ENCODE measurements at places on chromosomes 5 and 9. TPM values are rescaled to one million over a fixed set of nuclear protein-coding genes. Genes with fewer than 3 reads are reported as not detected.

- no peak for DNase-seq
These were observed 572 bp downstream of the GNA14 start for GRCh38 chr9:77647267-77648233.

- DNase-seq: no peak
These were observed 206.6 kb upstream of the HAPLN1 start for GRCh38 chr5:83927140-83927733.

DNA sequence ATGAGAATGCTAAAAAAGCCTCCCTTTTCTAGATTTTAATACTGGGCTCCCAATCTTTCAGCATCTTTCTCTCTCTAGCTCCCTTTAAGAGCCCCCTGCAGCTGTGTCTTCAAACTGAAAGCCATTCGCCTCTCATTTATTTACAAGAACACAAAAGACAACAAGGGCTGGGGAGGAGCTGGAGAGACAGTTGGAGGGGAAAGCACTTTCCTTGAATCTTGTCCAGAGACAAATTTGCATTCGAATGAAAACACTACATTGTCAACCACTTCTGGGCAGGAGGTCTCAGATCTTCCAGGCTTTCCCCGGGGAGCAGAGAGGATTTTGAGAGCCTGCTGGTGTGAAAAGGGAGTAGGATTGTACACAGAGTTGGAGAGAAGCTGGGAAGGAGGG lies 518.3 kb downstream of the CTNND2 start:
- DNase-seq: no peak

The CDH6 gene
- 66.2 TPM for total RNA-seq

- no peak for DNase-seq
These were observed 6.9 kb downstream of the TSC1 start for GRCh38 chr9:132937463-132937901.

- DNase-seq: no peak
These were observed 264.3 kb upstream of the MVB12B start for GRCh38 chr9:126062158-126062886.

- no peak for DNase-seq
These were observed 81.5 kb upstream of the C9orf72 start for GRCh38 chr9:27654629-27655285.

DNA sequence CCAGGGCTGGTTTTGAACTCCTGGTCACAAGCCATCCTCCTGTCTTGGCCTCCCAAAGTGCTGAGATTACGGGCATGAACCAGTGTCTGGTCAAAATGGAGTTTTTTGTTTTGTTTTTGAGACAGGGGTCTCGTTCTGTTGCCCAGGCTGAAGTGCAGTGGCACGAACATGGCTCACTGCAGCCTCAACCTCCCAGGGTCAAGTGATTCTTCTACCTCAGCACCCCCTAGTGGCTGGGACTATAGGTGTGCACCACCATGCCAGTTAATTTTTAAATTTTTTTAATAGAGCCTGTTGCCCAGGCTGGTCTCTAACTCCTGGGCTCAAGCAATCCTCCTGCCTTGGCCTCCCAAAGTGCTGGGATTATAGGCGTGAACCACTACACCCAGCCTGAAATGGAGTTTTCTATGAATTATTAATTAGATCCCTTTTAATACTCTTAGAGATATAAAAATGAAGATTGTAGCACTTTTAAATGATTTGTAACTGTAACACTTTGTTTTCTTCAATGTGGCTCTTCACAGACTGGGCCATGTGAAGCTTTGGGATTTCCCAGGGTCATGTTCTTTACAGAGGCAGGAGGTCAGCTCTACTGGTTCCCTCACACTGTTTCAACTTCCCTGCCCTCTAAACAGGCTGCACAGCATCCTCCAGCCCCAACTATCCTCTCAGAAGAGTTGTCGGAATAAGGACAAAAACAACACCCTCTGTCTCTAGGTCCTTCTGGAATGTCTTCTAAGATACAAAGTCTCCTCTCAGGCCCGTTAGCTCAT lies 32.7 kb upstream of the SPARC start:
- no peak for DNase-seq

- DNase-seq: peak; percentile 23
These were observed 50.0 kb downstream of the HACD4 start for GRCh38 chr9:20981486-20981885.

DNA sequence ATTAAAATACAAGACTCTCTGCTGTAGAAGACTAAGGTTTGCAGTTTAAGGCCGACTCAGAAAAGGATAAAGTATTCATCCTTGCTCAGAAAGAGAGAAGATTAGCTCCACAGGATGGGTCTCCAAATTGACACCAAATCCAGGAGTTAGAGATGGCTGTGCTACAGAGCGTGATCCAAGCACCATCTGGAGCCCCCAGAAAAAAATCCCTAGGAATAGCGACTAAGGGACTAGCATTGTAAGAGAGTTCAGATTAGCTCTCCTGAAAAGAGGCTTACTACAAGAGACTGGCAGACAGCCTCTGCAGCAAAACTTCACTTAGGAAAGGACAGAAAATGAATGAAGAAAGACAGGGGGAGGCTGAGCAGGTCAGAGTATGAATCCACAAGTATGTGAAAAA lies 3.7 kb downstream of the SIL1 start:
- DNase-seq: no peak

The ZNF883 gene
- total RNA-seq: 3.0 TPM

GRCh38 chr5:98940581-98940980 lies 11.8 kb upstream of the CHD1 start:
- DNase-seq: no peak

DNA sequence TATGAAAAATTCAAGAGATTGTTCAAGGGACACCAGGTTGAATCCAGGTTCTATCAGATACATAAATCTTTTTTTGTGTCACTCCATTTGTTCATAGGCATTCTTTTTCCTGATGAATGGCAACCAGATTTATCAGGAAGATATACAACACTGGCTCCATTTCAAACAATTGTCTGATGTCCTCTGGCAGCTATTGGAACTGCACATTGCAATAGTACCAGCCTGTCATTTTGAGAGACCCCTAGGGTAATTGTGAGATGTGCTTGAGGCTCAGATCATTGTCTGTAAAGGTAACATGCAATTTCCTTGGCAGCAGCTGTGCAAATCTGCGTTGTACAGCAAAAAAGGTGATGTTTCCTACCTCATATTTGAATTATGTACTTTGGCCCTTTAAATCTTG lies 25.9 kb downstream of the KCTD16 start:
- no peak for DNase-seq

DNA sequence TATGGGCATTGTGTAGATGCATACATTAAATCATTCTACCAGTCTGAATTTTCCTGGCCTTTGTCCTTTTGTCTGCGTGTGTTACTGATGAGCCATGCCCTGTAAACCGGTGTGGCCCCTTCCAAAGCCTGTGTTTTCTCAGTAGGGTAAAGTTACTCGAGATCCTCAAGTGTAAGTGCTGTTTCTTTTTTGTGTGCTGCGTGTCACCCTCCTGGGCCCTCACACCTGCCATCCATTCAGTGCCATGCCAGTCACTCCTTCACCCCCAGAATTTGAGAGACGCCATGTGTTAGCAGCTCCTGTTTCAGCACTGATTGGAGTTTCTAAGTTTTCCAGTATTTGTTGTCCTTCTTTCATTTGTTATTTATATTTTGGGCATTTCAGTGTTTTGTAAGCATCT lies 288.2 kb downstream of the FANCC start:
- no peak for DNase-seq

- DNase-seq: no peak
These were observed 11.8 kb upstream of the CXXC5 start for GRCh38 chr5:139636207-139636792.

The FBP1 gene
- 2.5 TPM for total RNA-seq

GRCh38 chr5:5822729-5823257 lies 400.3 kb downstream of the ICE1 start:
- no peak for DNase-seq

DNA sequence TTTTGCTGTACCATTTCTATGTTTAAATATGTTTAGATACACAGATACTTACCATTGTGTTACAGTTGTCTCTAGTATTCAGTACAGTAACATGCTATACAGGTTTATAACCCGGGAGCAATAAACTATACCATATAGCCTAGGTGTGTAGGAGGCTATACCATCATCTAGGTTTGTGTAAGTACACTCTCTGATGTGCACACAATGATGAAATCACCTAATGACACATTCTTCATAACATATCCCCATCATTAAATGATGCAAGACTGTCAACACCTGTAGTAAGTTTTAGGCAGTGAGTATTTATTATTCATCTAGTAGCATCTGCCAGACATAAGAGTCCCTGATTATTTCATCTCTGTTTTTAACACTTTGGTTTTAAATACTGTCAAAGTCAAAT lies 7.3 kb upstream of the DHFR start:
- no peak for DNase-seq

DNA sequence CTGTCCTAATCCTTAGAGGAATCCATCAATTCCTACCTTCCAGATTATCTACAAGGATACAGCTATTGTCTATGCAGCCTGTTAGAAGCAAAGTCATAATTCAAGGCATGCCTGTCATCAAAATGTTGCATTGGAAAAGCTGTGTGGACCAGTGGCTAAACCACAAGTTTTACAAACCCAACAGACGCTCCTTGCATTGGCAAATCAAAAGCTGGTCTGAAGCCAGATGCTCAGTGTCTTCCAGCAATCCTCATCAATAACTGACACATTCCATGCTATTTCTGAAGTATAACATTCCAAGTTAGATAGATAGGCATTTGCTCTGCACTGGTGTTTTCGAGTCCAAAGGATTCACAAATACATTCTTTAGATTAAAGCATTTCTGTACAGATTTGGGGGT lies 213.6 kb downstream of the EBF1 start:
- no peak for DNase-seq

DNA sequence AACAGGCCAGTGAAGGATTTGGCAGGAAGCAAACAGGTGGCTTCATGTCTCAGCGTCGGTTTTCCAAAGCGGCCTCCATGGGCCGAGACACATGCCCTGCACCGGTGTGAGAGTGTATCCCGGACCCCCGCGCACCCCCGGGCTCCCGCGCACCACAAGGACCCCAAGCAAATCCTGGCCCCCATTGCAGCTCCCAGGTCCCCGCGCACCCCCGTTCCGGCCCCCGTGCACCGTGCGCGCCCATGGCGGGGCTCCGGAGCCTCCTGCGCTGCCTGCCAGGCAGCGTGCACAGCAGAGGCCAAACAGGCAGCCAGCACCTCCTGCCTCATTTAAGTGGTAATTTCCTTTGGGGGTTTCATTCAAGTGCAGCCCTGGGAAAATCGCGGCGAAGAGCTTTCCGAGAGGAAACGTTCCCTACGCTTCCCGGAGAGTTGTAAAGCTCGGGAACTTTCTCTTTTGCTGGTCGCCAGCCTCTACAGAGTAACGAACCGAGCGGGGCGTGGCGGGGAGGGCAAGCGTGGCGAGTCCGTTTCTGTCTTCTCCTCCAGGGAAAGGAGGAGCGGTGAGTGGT lies 145.5 kb upstream of the SLC24A2 start:
- DNase-seq: no peak

The SH3RF2 gene
- total RNA-seq: 10.3 TPM

GRCh38 chr5:68037546-68037945 lies 178.0 kb upstream of the PIK3R1 start:
- no peak for DNase-seq

DNA sequence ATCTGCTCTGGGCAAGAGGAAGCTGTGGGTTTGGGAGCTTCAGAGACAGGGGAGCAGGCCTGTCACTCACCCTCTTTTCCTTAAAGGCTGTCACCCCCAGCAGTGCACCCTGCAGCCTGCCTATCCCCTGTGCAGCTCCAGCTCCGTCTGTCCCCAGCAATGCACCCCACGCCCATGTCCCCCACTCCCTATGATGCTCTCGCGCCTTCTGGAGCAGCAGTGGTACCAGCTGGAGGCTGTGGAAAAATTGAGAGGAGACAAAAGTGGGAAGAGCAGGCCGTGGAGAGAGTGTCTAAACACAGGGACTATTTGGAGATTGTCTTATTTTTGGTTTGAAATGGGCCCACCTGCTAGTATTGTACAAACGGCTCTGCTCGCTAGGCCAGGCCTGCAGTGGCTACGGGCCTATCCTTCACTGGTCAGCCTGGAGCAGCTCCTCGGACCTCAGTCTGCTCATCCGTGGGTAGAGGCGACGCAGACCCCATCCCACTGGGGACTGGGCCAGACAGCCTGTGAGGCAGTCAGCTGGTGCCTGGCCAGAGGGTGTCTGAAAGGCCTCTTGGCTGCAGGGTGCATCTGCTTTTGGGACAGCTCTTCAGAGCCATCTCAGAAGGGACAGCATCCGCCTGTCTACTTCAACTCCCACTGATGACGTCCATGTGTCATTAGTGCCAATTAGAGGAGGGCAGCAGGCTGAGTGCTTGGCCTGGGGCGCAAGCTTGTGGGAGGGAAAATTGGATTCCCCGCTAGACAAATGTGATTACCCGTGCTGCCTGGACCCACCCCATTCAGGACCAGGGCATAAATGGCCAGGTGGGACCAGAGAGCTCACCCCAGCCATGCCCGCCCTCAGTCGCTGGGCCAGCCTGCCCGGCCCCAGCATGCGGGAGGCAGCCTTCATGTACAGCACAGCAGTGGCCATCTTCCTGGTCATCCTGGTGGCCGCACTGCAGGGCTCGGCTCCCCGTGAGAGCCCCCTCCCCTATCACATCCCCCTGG lies at the start of gene DBH:
Gene DBH (plus strand): TSS at position 831 of the 999 bp plus-strand sequence. CDS start 9 bp downstream, at position 840.
- no peak for DNase-seq

The MZB1 gene
- not detected for total RNA-seq

The PHF24 gene
- total RNA-seq: 0.58 TPM

- no peak for DNase-seq
These were observed 39.0 kb upstream of the PPP1R26 start for GRCh38 chr9:135440620-135441019.

The CDK7 gene
- 52.8 TPM for total RNA-seq

GRCh38 chr5:111254613-111255012 lies 30.4 kb downstream of the CAMK4 start:
- no peak for DNase-seq

The EDIL3 gene
- total RNA-seq: 41.7 TPM

GRCh38 chr9:104269996-104270963 lies 176.2 kb downstream of the SMC2 start:
- DNase-seq: no peak

GRCh38 chr5:72224946-72225463 lies 95.0 kb downstream of the MRPS27 start:
- DNase-seq: no peak

The TXNDC8 gene
- not detected for total RNA-seq

DNA sequence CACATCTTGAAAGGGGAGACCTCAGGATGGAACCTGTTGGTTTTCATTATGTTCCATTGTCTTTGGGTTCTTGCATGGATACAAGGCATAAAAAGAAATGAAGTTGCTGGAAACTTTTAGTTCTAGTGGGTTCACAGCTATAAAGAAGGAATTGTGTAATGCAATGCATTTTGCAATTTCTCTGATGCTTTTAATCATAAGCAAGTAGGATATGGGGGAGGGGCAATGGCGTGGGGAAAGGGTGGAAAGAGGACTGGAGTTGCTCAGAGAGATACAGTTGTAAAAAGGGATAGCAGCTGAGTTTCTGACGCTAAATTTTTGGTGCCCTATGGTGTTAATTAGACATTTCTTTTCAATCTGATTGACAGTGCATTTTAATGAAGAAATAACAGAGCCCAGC lies 88.6 kb upstream of the FANCC start:
- no peak for DNase-seq

Measured in kidney epithelial cell (primary cell).